Anterior cingulate cortex (tissue), 58 donors: ENCODE measurements at places on chromosomes 4 and X.
A peak's percentile ranks its signal among the peaks of the same experiment; 100 is the strongest.

GRCh38 chr4:147388018-147388417 lies 92.9 kb upstream of the EDNRA start:
- DNase-seq: no peak

GRCh38 chr4:154506253-154506652 lies 14.7 kb upstream of the DCHS2 start:
- DNase-seq: no peak

DNA sequence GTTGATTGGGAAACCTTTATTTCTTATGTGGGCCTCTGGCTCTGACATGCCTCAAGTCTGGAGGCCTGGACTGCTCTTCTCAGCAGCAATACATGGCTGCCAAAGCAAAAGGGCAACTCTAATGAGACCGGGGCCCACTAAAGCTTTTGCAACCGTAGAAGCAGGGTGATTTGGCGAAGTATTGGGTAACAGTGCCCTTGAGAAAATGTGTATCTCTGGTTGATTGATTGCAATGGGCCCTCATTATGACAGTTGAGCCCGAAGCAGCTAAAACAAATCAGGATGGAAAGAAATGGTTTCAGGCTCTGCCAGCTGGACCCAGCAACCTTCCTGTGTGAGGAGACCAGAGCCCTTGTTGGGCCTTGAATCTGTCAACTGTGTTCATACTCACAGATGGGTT lies 73.4 kb downstream of the CLCN4 start:
- no peak for DNase-seq

GRCh38 chr4:69995526-69996016 lies at the start of gene STATH:
Gene STATH, plus strand, starts transcription at chr4:69995966. Its CDS starts 2,472 bp downstream, at chr4:69998438.
- DNase-seq: no peak

DNA sequence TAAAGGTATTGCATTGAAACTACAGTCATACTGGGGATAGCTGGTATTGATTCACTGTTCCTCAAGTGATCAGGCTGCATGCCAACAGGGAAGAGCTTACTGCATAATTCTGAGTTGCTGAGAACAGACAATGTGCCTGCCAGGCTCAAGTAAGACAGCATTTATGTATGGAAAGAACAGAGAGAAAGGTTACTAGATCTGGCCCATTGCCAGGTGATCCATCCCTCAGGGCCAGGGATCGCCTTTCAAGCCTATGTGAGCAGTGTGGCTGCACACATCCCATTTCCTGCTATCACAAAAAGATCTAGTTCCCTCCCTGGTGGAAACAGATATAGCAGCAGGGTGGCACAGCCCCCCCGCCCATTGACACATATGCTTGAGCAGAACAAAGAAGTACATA lies 254.0 kb downstream of the TMA16 start:
- DNase-seq: peak; percentile 25

- no peak for DNase-seq
Measured at GRCh38 chr4:13452927-13453579, 31.1 kb downstream of the RAB28 start.

- peak; percentile 71 for DNase-seq
Measured at GRCh38 chrX:77785486-77786364, at the start of gene ATRX. Gene ATRX, minus strand, starts transcription at chrX:77786216. Its CDS starts 215 bp downstream, at chrX:77786001.

DNA sequence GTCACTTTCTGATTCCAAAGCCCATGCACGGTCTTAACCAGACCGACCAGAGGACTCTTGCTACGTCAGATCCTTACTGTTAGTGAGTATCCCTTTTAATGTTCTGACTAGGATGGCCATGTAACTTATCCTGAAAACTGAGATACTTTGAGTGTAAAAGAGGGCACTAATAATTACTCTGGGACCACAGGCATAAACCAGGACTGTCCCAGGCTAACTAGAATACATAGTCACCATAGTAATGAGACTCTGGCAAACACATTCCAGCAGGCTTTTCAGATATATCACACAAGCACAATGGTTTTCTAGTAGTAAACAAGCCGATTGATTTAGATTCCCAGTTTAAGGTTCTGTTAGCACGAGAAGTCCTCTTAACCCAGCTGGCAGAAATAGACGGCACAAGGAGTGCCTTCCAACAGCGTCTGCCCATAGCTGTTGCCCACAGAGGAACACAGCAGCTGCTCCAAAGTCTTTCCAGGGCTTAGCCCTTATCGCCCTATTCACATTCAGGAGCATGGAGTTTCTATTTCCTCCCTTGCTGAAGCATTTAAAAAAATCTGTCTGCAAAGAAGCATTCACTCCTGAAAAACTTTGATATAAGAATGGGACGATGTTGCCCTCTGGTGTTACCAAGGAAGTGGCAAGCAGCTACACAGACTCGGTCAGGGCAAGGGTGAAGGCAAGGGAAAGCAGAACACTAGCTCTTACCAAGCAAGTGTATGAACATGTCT lies 92.4 kb downstream of the CXCL13 start:
- no peak for DNase-seq

- no peak for DNase-seq
Measured at GRCh38 chr4:181017038-181017437, 1226.2 kb upstream of the TENM3 start.
